ENCODE measurements at places on chromosomes 16 and 17.

DNA sequence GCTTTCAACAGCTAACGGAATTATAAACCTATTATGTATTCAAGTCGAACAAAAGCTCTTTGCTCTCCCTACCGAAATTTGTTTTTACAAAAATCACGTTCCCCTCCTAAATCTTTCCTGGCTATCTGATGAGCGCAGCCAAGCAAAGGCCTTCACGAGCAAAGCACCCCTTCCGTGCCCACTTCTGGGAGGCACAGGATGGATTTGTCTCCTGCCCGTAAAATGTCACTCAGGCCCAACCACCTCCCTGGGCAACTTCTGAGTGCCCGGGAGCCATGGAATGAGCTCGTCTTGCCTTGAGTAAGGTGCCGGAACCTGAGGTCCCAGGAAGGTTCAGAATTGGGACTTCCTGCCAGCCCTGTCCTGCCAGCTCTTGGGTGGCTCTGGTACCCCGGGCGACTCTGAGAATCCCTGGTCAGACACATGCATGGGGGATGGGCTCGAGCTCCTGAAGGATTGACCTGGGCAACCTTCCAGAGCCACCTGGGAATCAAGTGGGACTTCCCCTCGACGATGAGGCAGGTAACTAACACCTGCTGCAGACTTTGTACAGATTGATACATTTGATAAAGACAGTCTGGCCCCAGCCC is 19.8 kb downstream of the SLC7A5 start:
- no peak for DNase-seq

DNA sequence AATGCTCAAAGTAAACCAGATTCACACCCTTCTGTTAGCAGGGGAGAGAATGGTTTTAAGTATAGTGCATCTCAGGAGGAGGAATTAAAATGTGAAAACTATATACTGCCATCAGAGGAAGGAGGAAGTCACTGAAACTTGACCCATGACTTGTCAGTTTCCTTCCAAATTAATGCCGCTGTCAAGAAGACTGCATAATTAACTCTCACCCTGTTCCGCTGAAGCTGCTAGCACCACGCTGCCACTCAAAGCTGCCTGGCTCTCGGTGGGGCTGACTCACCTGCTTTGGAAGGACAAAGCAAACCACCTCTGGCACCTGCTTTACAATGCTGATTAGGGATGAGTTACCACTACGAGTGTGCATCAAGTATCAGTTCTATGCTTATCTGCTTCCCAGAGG is 37.8 kb upstream of the ULK2 start:
- no peak for DNase-seq

GRCh38 chr17:70969521-70970034 is 800.2 kb downstream of the KCNJ2 start:
- DNase-seq: no peak

- DNase-seq: no peak
Observed at GRCh38 chr16:88026964-88027938, 76.0 kb downstream of the BANP start.

GRCh38 chr17:40175928-40176753 is 1.1 kb upstream of the RAPGEFL1 start:
- DNase-seq: no peak

GRCh38 chr16:53142823-53143568 is 88.2 kb downstream of the CHD9 start:
- no peak for DNase-seq

GRCh38 chr17:57130708-57131461 is 45.8 kb downstream of the AKAP1 start:
- DNase-seq: peak; percentile 69

DNA sequence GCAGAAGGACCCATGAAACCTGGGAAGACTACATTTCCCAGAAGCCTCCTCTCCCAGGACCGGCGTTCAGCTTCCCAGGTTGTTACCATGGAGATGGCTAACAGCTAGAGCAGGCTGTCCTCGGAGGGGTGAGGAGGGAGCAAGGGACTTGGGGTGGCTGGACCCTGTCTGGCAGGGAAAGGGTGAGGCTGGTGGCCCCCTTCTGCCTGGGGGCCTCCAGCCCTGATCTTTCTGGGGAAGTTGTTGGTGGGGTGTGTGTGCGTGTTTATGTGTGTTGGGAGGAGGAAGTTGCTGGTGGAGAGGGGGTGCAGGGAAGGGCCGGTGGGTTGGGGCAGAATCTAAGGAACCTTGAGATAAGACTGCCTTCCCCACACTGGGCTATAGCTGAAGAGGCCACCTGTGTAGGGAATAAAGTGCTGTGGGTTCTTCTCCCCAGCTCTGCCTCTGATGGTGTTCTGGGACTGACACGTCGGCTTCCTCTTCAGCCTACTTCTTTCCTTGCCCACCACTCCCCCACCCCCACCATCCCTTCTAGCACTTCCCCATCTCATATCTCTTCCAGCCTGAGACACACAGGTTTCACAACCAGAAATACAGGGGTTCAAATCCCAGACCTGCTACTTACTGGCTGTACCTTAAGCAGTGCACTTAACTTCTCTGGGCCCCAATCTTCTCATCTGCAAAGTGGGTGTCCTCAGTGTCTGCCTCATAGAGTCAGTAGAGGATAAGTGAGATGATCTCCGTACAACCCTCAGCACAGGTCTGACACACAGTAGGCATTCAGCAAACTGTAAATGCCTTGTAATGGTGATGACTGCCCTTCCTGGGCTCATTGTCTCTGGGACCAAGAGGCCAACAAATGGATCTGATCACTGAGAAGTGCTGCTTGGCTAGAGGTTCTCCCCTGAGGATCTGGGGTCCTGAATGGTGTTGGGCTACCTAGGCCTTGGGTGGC is at the start of gene DRC7:
Gene DRC7, plus strand, starts transcription at position 82 of the 955 bp plus-strand sequence. CDS start 3,144 bp downstream, outside the sequence.
- DNase-seq: peak; percentile 32

GRCh38 chr16:52546291-52547003 is 496 bp downstream of the TOX3 start:
- peak; percentile 1 for DNase-seq

GRCh38 chr17:67594115-67594880 is 123.4 kb upstream of the NOL11 start:
- DNase-seq: no peak

- DNase-seq: peak; percentile 50
Observed at GRCh38 chr16:20383106-20384029, 21.2 kb downstream of the PDILT start.

DNA sequence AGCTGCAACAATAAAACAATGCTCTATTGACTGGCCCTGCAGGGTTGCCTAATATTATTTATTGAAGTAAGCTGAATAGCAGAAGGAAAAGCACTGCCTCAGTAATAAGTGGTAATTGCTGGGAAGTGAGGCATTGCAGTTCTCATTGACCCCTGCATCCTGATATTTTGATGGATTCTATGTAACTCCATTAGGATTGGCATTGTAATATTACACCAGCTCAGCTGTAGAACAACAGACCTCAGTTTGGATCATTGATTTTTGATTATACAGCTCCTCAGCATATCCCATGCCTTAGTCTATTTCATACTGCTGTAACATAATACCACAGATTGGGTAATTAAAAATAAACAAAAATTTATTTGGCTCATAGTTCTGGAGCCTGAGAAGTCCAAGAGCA is 650.6 kb upstream of the SALL1 start:
- DNase-seq: no peak

GRCh38 chr17:72004611-72005331 is 116.0 kb upstream of the SOX9 start:
- no peak for DNase-seq

DNA sequence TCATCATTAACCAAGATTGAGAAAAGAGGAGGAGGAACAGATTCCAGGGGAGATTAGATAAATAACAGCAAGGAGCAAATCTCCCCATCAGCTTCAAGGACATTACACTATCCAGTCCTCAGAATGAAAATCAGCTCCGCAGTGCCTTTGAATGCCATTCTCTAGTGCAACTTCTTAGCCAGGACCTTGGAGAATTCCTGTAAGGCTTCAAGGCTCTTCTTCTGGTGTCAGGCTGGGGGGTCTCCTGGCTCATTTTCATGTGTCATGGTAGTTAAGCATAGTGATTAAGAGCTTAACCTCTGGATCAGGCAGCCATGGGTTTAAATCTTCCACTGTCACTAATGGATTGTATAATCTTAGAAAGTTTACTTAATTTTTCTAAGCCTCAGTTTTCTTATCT is 137.3 kb upstream of the CCL2 start:
- DNase-seq: no peak

DNA sequence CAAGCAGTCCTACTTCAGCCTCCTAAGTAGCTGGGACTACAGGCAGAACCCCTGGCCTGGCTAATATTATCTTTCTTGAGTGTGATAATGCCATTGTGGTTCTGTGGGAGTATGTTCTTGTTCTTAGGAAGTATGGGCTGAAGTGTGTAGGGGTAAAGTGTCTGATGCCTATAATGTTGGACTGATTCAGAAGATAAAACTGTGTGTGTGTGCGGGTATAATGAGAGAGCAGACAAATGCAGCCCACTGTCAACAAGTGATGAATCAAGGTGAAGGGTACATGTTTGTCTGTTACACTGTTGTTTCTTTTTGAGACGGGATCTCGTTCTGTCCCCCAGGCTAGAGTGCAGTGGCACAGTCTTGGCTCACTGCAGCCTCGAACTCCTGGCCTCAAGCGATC is 127.5 kb downstream of the CLEC16A start:
- DNase-seq: no peak

- peak; percentile 11 for DNase-seq
Observed at GRCh38 chr17:72913142-72913682, 179.3 kb downstream of the SLC39A11 start.

DNA sequence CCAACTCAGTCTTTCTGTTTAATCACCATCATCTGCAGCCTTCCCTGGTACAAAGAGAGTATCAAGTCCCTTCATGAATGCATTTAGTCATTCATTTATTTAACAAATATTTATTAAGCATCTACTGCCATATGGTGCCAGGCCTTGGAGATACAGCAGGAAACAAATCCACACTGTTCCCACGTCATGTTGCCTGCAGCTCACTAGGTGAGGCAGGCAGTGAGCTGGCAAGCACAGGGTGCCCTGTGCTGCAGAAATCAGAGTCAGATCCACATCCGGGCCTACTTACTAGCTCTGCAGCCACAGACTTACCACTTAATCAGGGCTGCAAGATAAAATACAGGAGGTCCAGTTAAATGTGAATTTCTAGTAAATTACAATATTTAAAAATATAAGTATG is 38.5 kb upstream of the CES5A start:
- DNase-seq: no peak

GRCh38 chr16:55703003-55704001 is 47.5 kb downstream of the SLC6A2 start:
- DNase-seq: peak; percentile 56

DNA sequence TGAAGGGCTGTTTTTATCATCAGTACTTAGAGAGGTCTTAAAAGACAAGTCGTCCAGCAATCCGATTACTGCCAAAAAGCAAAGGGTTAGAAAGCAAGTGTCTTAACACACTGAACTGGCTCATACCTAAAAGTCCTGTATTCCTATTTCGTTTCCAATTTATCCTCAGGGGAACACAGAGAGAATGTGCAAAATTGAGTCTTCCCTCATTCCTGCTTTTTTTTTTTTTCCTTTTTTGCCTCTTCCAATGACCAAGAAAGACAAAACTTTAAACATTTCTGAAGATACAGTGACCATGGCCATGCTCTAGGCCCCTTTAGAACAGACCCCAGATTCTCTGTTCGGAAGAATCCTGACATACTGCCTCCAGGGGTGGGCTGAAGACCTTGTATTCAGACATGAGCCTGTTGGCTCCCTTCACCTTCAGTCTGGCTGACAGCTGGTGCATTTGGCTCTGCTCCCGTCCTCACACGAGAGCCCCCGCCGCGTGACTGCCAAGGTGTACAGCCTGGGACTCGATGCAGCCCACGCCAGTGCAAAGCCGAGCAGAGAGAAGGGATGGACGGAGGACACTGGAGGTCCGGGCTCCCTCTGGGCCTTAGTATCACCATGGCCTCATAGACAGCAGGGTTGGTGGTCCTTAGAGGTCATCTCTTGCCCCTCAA is 47.0 kb downstream of the COTL1 start:
- no peak for DNase-seq

DNA sequence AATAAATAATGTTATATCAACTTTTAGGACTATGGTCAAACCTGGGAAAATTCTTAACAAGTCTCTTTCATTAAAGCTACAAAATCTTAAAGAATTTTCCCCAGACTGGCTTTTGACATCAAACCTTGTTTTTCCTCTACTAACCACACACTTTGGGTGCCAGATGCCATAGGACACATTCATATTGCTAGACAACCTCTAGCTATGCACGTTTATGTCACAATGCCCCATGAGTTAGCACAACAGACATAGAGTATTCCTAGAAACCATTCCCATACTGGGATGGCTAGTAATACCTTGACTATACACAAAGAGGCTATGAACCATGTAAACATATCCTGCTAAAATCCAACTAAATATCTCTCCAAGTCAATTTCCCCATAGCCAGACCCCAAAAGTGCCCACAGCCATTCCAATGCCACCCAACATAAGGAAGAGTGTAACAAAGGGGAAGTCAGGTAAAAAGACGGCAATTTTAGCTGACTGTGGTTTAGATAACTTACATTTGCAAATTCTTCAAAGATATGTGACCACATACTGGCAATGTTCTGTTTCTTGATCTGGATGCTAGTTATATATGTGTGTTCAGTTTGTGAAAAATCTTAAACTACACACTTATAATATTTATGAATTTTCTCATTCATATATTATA is 23.4 kb downstream of the SMURF2 start:
- peak; percentile 68 for DNase-seq

- DNase-seq: no peak
Observed at GRCh38 chr17:1008008-1008761, 11.3 kb downstream of the TIMM22 start.

DNA sequence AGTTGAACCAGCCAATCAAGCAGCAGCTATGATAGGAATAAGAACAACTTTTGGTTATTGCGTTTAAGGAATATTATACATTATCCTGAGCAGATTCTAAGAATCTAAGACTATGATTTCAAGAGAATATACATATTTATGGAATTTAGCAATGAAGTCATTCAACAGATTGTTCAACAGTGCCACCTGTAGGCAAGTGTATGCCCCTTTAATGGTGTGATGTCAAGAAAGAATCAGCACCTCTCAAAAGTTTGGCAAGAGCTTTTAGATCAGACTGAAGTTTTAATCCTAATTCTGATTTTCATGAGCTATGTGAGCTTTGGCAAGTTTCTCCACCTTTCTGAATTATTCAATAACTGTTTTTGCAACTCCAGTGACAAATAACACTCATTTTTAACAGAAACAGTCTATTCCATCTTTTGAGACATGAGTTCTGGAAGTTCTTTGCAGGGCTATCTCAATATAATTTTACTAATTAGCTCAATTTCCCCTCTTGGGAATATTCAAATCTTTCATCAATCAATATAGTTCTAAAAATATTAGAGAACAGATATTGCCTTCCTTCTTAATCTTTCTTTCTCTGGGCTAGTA is 474.3 kb upstream of the TOM1L1 start:
- peak; percentile 7 for DNase-seq

- DNase-seq: peak; percentile 49
Observed at GRCh38 chr16:4288148-4288921, 15.5 kb upstream of the TFAP4 start.

DNA sequence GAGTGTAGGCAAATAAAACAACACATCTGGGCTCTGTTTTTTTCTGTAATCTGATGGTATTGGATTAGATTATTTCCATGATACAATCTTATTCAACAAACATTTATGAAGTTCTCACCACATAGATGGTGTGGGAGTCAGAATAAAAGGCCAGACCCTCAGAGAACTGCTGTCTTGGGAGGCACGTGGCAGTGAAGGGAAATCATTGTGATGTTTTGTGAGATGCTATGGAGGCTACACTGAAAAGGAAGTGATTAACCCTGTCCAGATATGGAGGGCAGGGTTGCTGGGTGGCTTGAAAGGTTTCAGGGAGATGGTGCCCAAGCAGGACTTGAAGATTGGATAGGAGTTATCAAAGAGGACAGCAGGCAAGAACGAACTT is 35.6 kb downstream of the DHRS7B start:
- DNase-seq: no peak

GRCh38 chr16:52383640-52384292 is 163.2 kb downstream of the TOX3 start:
- DNase-seq: no peak

- no peak for DNase-seq
Observed at GRCh38 chr16:54591816-54592246, 305.2 kb upstream of the IRX3 start.
